ENCODE measurements at places on chromosomes 2 and 18.

DNA sequence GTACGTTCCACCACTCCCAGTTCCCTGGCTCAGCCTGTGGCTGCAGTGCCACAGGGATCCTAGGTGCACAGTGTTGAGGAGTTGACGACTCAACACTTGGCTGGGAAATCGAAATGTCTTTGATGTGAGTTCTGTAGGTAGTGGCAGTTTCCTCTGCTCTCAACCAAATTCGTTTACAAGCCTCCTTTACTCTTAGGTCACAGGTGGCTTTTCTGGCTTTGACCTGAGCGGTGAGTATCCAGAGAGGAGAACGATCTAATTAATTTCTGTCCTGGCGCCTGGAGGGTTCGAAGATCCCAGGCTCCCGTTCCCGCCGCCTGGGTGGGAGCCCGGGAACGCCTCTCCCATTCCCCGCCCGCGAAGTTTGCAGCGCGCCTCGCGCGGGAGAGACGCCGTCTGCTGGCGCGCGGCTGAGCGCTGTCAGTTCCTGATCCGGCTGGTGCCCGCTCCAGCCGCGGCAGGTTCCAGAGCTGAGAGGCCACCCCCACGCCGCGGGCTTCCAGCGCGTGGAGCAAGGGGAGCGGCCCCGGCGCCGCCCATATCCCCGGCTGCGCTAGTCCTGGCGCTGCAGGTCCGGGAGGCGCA lies at the start of gene LAMA3:
TSS of gene LAMA3 (plus strand) at position 423 of the 585 bp plus-strand sequence. CDS start 231 bp downstream, outside the sequence.
- DNase-seq: peak; percentile 37

DNA sequence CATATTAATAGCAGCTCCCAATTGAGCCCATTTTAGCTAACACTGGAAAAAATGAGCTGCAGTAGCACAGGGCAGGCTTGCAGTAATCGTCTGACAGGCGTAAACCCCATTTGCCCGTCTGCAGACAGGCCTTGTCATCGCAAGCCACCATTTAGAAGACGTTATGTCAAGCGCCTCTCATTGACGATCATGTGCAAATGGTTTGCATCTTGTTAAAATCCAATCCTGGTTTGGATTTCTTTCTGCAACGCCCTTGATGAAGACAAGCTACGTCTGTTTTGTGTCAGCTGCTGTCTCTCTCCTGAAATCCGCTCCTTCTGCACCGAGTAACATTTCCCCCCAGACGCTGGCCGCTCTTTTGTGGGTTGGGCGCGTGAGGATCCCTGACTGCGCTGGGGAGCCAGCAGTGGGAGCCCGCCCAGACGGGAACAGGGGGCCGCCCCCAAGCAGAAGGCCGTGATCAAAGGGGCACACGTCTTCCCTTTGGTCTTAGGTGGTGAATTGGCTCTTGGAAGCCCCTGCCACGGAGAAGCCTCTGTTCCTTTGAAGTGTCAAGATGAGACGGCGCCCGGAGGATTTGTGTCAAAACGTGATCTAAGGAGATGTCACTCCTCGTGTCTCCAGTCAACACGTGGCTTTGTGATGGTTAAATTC lies 84.2 kb upstream of the GPC1 start:
- DNase-seq: no peak

GRCh38 chr2:121576263-121576662 lies 45.6 kb downstream of the RNU4ATAC start:
- DNase-seq: no peak

DNA sequence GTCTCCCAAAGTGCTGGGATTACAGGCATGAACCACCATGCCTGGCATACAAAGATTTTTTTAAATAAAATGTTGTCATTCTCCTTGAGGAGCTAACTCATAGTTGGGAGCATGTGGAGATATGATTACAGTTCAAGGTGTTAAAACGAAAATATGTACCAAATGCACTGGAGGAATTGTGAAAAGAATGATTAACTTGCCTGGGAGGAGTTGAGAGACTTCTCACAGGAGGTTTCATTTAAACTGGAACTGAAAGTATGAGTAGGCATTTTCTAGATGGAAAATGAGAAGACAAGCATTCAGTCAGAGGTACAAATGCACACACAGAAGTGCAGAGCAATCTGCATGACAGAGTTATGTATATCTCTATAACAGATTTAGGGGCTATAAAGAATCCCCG lies 126.6 kb upstream of the PDE1A start:
- DNase-seq: peak; percentile 72

GRCh38 chr2:20093263-20094141 lies 42.1 kb upstream of the LAPTM4A start:
- DNase-seq: no peak

DNA sequence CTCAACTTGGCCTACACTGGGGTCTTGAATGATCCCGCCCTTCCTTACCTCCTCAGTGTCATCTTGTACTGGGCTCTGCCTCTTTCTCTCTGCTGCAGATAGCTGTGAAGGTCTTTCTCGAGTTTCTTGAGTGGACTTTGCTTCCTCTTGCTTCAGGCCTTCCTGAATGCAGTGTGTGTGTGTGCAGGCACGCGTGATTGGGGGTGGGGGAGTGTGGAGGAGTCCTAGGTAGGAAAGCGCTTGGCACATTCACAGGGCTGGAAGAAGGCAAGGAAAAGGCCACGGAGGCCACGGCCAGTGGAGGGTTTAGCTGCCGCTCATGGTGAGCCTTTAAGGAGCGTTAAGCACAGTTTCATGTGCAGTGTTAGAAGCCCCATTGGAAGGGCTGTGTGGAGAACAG lies 5.5 kb downstream of the RALB start:
- no peak for DNase-seq

Data from GM10248 (cell line).